ENCODE measurements at places on chromosomes 2 and 18.
A peak's percentile ranks its signal among the peaks of the same experiment; 100 is the strongest.

GRCh38 chr2:60745761-60746160, 10.3 kb upstream of the PAPOLG start:
- DNase-seq: peak; percentile 28

DNA sequence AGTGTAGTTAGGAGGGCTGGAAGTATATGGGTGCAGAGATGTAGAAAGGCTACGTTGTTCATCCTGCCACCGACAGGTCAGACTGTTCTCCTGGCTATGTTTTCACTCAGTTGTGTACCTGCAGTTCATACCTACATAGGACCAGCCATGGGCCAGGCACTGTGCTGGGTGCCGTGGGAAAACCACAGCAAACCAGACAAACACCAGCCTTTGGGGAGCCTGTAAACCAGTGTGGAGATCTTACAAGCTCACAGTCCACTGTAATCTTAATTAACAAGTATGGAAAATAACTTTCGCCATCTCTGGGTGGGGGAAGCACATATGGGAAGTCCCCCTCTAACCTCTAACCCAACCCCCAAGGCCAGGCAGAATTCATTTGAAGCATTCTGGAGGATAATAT, 12.7 kb downstream of the NCK2 start:
- DNase-seq: no peak

DNA sequence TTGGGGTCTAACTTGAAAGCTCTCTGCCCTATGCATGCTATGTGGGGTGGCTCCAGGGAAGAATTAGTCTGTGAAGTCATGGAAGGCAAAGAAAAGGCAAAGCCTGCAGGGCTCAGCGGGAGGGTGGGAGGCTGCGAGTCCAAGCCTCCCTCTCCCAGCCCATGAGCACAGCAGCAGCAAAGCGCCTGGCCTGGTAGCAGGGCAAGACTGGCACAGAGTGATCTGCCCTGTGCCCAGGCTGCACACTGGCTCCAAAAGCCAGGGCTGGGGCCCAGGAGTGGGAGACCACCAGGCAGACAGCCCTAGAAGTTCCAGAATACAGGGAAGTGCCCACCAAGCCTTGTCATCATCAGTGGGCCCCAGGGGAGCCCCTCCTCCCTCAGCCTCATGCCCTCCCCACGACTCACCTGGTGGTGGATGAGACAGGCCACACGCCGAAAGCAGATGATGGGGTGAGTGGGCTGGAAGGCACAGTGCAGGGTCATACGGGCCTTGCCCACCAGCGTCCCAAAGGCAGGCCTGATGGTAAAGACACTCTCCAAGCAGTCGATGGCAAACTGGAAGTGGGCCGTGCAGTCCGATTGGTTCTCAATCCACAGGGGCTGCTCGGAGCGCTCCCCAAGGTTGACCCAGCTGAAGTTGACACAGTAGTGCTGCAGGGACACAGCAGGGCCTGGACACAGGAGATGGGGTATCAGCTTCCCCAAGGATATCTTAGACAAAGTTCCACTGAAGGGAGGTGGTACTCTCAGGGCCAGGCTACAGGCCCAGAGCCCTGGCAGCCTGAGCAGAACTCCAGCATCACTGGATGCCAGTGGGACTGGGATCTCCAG, 12.1 kb downstream of the CFAP65 start:
- no peak for DNase-seq

DNA sequence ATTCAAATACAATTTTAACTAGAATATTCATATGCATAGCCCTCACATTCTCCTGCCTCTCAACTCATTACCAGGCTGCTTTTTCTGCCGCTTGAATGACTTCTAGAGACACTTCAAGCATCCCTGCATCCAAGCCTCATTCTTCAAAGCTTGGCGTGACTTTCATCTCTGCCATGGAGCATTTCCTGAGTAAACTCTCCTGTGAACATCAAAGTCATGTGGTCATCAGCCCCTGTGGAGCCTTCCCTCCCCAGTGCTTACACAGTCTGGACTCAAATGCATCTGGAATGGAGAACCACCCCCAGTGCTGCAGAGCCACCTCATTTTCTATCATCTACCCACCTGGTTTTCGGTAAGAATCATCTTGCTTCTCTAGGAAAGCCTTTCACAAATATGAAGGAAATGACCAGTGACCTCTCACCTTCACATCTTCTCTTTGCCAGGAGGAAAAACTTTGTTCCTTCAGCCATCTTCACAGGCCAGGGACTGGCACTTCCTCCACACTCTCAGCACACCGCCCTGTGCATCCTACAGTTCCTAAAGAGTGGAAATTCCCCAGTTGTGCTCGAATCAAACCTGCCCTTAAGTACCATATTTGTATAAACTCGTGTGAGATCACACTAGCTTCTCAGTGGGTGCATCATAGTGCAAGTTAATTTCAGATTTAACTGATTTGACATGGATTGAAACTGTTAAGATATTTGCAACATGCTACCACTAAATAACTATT, 116.4 kb downstream of the COL6A3 start:
- no peak for DNase-seq

DNA sequence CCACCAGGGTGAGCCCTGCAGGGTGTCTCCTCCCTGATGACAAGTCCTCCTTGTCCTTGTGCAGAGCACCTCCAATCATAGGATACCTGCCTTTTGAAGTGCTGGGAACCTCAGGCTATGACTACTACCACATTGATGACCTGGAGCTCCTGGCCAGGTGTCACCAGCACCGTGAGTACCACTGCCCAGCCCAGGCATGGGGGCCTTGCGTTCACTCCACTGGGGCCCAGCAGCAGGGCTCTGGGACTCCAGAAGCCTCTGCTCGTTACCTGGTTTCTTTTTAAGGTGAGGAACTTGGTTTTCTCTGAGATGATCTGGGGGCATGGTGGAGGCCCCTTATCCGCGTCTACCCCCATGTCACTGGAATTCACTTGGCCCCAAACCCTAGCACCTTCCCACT, 36.5 kb upstream of the RPL31 start:
- no peak for DNase-seq

DNA sequence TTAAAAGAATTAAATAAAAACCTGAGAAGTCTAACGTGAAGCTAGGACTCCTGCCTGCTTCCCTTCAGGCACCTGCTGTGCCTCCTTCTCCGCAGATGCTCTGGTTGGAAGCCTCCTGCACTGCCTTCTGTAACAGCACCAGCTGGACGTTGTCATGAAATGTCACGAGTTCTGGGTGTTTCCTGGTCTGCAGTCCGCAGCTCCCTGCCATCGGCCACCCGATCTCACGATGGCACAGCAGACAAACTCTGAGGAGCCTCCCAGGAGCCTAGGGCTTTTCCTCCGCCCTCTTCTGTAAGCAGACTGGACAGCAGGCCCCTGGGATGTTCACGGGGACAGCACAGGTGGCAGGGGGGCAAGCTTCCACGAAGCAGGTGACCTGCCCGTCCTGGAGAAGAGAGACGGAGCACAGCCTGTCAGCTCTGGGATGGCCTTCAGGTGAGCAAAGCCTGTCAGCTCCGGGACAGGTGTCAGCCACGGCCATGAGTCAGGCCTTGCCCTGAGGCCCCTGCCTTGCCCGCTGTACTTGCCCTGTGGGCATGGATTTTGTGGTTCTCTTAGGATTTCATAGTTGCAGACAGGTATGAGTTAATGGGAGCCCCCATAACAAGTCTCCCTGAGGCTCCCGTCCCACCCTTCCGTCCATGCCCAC, 110.3 kb downstream of the PXDN start:
- no peak for DNase-seq

DNA sequence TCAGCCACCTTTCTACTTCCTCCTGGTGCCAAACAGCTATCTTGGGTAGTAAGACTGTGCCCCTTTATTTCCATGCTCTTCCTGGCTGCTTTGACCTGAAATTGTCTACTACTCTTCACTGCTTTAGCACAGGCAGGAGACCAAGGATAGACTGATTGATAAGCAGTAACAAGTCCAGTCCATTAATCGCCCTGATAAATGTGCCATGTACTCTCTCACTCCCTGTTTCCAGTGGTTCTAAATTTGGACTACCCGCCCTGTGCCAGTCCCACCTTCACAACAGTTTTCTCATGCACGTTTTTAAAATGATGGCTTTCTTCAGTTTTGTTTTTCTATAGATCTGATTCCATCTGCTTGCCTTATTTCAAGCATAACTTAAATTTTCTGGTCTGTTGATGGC, 189.6 kb upstream of the RBMS1 start:
- no peak for DNase-seq

DNA sequence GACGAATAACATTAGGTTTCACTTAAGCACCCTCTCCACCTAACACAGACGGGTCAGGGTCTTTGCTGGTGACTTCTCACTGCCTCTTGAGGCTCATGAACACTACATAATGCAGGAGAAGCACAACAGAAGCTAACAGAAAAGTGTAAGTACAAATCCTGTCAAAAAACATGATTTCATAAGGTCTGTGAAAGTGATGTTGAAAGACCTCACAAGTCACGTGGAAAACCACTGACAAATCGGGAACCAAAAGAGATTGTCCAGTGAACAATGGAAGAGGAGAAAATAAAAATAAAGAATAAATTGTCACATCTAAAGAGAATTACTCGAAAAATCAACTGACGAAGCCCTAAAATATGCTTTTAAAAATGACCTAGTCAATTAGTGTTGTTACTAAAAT, 14.0 kb downstream of the PSD4 start:
- DNase-seq: no peak

DNA sequence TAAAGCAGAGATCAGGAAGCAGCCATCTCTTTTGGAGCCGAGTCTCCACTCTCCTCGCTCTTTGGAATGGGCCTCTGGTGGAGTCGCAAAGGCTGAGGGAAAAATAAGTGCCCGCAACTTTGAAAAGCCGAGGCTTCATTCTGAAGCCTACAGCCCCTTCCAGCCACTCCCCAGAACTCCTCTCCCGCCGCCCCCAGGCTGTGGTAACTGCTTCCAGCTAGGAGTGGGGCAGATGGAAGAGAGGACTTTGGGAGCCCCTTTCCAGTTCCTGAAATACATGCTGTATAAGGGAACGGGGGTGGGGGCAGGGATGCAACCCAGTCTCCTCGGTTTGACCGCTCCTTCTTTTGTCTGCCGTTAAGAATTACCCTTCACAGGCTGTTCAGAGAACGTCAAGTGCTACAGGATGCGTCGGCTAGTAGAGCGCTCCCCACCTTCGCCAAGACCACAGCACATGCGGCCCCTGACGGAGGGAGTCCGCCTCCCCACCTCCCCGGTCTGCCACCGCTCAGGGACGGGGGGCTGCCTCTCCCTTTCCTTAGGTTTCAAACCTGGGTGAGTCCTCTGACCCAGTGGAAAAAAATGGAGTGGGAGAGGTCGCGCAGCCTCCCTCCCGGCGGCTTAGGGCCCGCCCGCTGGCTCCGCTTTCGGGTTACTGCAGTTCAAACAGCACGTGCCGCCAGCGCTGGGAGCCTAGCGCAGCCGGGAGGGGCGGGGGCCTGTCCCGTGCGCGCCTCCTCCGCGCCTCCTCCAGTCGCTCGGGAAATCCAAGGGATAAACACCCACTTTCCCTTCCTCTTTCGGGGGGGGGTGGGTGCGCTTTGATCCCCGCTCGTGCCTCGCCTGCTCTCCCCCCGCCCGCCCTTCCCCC, 4.9 kb downstream of the CYP26B1 start:
- peak; percentile 95 for DNase-seq

DNA sequence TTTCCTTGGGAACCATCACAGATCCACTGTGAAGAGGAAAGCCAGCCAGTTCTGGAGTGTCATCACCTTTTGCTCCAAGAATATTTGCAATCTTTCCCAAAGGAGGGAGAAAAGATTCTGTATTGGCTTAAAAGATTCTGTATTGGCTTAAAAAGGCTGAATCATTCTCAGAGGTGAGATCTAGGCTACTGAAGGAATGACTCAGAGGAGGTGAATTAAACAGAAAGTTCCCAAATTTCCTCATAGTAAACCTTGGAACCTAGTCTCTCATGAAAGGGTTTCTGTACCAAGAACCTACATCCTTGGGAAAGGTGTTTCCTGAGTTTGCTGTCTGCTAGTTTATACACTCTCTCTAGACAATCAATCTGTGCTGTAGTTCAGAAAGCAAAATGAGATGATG, 34.1 kb upstream of the GRB14 start:
- DNase-seq: no peak

DNA sequence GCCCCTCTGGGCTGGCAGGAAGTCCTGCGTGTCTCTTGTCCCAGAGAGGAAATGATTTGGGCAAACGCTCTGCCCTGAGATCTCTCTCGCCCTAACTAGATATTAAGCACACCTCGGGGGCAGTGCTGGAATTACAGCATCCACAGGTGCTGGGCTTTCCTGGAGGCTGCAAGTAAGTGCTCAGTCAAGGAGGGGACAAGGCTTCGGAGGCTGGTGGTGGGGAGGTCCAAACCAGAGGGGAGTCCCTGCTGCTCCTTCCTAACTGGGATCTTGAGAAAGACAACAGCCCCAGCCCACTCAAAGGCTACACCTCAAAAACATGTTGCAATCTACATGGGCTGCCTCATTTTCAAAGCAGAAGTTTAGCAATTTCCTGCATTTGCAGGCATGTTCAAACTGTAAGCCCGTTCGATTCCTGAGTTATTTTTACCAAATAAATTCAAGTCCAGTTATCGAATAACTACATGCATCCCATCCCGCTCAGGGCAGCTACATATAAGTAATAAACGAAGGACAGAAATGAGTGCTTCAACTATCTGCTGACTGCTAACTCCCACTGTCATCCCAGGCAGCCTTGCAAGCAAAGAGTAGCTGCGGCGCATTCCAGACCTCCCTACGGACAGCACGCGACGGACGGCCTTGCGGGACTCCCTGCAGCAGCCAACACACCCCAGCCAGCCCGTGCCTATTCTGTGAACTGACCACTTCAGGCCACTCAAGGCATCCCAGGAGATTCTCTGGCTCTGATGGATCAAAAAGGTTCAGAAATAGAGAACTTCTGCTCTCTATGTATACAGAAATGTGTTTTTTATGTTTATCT, 27.5 kb downstream of the ZNF516 start:
- peak; percentile 47 for DNase-seq

- no peak for DNase-seq
Observed at GRCh38 chr18:7511106-7511505, 56.0 kb upstream of the PTPRM start.

DNA sequence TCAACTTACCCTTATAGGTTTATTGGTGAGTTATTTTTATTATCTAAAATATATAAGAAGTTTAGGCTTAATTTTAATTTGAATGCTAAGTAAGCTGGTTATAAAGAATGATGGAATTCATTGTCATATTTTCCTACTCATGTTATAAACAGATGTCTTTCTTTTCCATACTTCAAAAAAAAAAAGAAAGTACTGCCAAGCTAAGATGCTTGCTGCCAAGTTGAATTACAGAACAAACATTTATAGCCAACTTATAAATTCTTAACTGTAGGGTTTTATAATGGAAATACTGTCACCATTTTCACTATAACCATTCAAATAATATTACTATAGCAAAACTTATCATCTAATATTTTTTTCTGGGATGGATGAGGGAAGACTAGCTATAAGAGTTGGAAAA, 676.0 kb downstream of the NRXN1 start:
- peak; percentile 48 for DNase-seq

GRCh38 chr2:152134488-152135280, 35.8 kb upstream of the CACNB4 start:
- no peak for DNase-seq

- DNase-seq: no peak
Observed at GRCh38 chr2:228263156-228263555, 81.7 kb upstream of the SPHKAP start.

- no peak for DNase-seq
Observed at GRCh38 chr2:212402316-212402715, 136.3 kb downstream of the ERBB4 start.

- DNase-seq: no peak
Observed at GRCh38 chr2:217429981-217430500, 570.2 kb upstream of the TNP1 start.

GRCh38 chr18:37508207-37508606, 57.4 kb downstream of the CELF4 start:
- no peak for DNase-seq

GRCh38 chr2:58157754-58158153, 83.4 kb downstream of the FANCL start:
- DNase-seq: no peak
